NCI-H2081 (cell line): ENCODE measurements at places on chromosomes 5 and 9.

- DNase-seq, result no peak
Observed at GRCh38 chr9:104961238-104961637, 33.3 kb upstream of the ABCA1 start.

DNA sequence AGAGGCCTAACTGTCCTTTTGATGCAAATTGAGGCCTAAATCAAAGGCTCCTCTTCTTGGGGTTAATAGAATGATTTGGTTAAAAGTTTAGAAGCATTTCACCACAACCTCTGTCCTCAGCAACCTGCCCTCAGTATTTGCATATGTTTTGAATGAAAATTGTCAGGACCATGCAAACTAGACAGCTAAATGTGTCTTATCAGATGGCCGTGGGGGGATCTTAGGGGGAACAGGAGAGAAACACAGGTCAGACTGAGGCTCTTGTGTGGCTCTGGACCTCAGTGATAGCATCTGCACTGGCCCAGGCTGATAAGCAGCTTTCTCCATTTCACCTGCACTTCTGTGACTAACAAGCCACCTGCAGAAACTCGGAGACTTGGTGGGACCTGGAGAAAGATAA lies 49.0 kb downstream of the FOXI1 start:
- no peak for DNase-seq

GRCh38 chr9:23423999-23424398 lies 402.0 kb downstream of the ELAVL2 start:
- no peak for DNase-seq

DNA sequence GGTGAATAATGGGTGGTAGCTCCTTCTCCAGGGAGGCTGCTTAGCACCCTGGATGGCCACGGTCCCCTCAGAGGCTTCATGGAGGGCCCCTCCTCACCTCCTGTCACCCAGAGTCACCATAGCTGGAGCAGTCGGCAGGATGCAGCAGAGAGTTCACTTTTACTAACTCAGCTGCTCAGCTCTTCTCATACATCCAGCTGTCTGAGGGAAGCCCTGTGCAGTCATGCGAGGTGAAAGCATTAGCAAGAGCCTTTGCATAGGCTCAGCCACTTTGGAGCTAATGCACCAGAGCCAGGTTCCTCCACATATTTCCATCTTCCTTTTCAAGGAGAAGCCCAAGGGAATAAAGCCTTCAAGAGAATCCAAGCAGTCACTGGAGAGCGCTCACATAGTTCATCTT lies 499.2 kb downstream of the BNC2 start:
- DNase-seq, result no peak

GRCh38 chr9:134545215-134545542 lies 96.4 kb upstream of the COL5A1 start:
- DNase-seq, result no peak

DNA sequence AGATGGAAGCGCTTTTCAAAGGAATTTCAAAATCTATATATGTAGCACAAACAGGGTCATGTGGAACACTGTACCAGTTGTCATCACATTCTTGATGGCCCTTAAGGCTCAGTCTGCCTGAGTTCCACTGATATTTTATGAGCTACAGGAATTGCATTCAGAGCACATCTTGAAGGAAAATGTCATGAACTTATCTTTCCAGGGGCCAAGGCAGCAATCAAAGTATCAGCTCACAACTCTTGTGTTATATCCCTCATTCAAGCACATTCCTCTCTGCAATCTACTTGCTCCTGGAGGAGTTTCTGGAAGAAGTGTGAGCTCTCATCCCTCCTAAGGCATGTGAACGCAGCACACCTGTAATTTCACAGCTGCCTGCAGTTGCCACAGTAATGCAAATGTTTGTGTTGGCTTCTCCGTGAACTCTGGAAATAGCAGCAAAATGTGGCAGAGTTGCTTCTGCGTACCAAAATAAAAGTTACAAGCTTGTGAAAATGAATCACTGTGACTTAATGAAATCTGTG lies 89.7 kb upstream of the EQTN start:
- DNase-seq, result no peak

DNA sequence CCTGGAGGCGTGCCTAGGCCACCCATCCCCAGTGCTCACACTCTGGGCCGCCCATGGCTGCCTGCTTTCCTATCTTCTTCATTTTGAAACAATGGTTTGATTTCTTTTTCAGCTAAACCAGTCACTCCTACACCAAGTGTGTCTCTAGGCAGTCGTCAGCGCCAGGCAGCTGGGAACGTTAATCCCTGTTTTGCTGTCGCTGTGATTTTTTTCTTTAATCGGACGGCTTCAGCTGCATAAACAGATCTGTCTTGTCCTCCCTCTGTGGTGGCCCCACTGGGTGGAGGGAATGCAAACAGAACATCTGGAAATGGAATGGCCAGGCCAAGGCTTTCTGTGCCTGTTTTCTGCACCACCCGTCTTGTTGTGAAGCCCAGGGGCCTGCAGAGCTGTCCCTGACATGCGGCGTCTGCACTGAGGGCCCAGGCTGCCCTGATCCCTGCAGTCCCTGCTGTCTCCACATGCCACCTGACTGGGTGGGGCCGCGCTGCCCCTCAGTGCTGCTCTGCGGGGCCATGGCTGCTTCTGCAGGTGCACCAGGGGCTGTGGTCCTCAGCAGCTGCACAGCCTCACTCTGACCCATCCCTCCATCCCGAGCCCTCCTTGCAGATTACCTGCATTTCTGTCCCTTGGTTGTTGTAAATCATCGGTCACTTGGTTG lies 51.5 kb downstream of the WNK2 start:
- no peak for DNase-seq
